NCI-H2107 (cell line): ENCODE measurements at places on chromosomes 12 and 14.

DNA sequence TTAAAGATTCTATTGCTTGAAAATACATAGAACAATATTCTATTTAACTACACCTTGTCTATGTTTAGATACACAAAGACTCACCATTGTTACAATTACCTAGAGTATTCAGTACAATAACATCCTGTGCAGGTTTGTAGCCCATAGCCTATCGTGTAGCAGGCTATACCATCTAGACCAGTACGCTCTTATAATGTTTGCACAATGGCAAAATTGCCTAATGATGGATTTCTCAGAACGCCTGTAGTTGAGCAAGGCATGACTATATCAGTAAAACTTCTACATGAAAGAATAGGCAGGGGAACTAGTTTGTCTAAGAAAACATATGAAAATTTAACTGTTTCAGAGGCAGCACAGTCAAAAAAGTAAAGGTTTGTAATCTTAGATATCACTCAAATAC is 375.9 kb downstream of the DAD1 start:
- DNase-seq: no peak

GRCh38 chr14:105414456-105415371 is 4.9 kb upstream of the MTA1 start:
- DNase-seq: peak; percentile 77

GRCh38 chr12:69898236-69898635 is 73.2 kb downstream of the MYRFL start:
- no peak for DNase-seq

DNA sequence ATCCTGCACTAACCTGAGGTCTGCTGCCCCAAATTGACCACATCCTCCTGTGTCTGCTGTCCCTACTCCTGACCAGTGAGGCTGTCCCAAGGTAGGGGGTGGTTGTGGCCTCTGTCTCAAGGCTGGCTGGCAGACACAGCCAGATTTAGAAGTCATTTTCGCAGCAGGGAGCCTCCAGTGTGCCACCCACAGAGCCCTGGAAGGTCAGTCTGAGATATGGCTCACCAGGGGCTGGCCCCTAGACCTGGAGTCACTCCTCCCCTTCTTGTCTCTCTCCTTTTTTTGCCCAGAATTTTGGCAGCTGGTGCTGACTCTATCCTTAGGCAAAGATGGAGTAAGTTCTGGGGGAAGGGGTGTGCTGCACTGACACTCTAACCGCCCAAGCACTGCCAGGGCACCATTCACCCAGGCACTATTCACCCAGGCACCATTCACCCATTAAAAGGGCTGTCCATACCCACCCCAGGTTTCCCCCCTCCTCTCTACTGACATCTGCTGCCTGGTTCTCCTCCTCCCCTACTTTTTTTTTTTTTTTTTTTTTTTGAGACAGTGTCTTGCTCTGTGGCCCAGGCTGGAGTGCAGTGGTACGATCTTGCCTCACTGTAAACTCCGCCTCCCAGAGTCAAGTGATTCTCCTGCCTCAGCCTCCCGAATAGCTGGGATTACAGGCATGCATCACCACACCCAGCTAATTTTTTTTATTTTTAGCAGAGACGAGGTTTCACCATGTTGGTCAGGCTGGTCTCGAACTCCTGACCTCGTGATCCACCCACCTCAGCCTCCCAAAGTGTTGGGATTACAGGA is 7.7 kb downstream of the DDN start:
- no peak for DNase-seq

GRCh38 chr14:89957791-89958190 is 2.1 kb downstream of the TDP1 start:
- no peak for DNase-seq

DNA sequence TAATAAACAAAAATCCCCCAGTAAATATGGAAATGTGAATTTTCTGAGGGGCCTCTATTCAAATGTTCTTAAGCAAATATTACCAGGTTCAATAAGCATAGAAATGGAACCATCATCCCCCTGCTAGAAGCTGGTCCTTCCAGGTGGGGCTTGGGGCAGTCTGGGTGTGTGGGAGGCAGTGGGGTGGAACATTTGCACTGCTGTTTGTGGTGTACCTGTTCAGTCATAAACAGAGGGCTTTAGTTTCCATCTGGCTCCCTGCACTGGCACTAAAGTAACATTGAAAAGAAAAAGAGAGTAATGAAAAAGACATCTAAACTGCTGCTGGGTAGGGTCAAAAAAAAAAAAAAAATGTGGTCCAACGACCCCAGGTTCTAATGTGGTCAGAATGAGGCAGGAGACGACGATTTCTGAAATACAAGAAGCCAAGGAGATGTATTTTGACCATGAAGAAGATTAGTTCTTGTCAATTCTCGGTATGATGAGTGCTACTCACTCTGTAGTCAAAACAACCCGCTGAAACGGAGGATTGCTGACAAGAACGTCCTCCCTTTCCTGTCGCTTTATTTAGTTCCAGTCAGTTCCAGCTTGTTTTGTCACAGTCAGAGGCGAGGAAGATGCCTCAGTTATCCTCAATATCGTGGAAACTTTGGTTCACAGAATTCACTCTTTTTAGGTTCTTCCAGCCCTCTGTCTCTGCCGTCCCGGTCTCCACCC is 44.2 kb upstream of the MANSC4 start:
- no peak for DNase-seq

GRCh38 chr12:40917561-40917960 is 225.3 kb downstream of the CNTN1 start:
- no peak for DNase-seq

GRCh38 chr14:67571275-67571990 is 28.6 kb downstream of the PIGH start:
- peak; percentile 73 for DNase-seq

DNA sequence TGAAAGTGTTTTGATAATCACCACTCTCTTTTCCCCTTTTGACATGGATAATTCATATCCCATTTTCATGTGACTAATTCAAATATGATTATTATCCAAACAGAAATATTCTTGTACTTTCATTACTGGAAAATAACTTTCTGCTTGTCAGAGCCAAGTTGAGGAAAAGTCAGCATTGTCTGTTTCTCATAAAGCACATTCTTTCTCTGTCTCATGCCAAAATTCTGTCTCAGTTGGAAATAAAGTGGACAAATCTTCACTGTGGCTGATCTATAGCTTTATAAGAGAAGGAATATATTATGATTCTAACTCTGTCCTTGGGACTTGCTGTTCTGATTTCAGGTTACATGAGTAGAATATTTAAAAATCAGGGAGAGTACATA is 22.7 kb upstream of the PRICKLE1 start:
- no peak for DNase-seq

DNA sequence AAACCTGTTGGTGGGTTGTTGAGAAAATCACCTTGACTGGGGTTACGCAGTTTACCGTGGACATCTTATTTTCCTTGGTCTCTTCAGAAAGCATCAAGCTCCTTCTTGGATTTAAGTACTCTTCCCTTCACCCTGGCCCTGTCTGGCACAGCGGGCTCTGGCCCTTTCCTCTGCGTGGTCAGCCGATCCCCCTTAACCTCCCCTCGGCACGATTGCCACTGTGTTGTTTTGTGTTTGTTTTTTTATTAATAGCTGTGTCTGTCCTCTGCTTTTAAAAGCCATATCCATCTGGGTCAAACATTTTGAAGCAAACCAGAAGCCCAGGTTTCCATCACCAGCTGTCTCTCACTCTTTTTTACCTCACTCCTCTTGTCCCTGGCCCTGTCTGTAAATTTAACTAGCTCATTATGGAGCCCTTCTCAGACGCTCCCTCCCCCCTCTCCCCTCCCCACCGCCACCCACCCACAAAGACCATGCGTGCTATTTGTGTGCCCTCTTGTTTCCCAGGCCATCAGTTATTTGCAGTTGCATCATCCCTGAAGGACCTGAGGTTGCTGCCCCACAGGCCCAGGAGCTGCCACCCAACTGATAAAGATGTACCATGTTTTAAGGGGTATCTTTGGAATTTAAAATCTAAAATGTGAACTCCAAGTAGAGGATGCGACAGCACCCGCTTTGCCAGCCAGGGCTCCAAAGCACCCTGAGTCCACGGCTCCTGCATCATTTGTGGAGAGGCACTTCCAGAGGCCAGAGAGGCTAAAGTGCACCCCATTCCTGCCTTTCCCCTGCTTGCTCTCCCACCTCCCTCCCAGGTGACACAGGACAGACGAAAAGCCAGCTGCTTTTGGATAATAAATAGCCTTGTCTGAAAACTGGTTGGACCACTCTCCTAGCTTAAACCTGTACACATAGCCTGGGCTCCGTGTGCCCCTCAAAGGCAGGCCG is 3.9 kb downstream of the BCL11B start:
- no peak for DNase-seq

- no peak for DNase-seq
Observed at GRCh38 chr14:103834956-103835355, 12.4 kb downstream of the PPP1R13B start.

GRCh38 chr12:49651855-49652254 is 28.5 kb downstream of the PRPF40B start:
- DNase-seq: peak; percentile 57

- DNase-seq: no peak
Observed at GRCh38 chr14:58763210-58763609, 125.4 kb downstream of the DACT1 start.

- DNase-seq: no peak
Observed at GRCh38 chr12:74988156-74988555, 221.5 kb downstream of the KCNC2 start.
